IgD-negative memory B cell (primary cell): ENCODE measurements at places on chromosomes 3 and 15. TPM values are rescaled to one million over a fixed set of nuclear protein-coding genes. Genes with fewer than 3 reads are reported as not detected.

The CDC25A gene
- polyA plus RNA-seq: not detected

The STRIT1 gene
- polyA plus RNA-seq: not detected

The CLDN1 gene
- polyA plus RNA-seq: not detected

The MGLL gene
- 8.6 TPM for polyA plus RNA-seq

The NUTM1 gene
- polyA plus RNA-seq: not detected

The COX17 gene
- polyA plus RNA-seq: 124 TPM

The LYZL4 gene
- not detected for polyA plus RNA-seq

The GOLGA8G gene
- not detected for polyA plus RNA-seq

The LRRC2 gene
- polyA plus RNA-seq: 0.06 TPM

The PDIA5 gene
- polyA plus RNA-seq: 4.2 TPM

The HTR3C gene
- not detected for polyA plus RNA-seq

The STRA6 gene
- polyA plus RNA-seq: not detected

The MRPS25 gene
- polyA plus RNA-seq: 29.2 TPM

The CACNA2D2 gene
- 0.11 TPM for polyA plus RNA-seq

The CD276 gene
- polyA plus RNA-seq: not detected

The DCP1A gene
- 65.0 TPM for polyA plus RNA-seq
